Esophagus squamous epithelium (tissue), 5 donors: ENCODE measurements at places on chromosomes 2 and 18.

DNA sequence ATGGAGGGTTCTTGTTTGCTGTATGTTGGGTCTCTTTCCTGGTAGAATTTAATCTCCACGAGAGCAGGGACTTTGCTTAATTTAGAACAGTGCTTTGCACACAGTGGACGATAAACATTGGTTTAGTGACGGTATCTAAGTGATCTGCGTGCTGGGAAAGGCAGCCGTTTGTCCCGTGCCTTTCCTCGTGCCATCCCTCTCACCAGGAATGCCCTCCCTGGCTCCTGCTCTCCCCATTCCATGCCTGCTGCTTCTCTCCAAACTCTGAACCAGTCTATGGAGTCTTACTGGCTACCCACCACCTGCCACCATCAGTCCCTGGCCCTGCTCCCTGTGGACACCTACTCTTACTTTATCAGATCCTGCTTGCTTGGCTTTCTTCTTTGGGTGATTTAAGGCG is 27.3 kb upstream of the TNP1 start:
- DNase-seq: no peak

DNA sequence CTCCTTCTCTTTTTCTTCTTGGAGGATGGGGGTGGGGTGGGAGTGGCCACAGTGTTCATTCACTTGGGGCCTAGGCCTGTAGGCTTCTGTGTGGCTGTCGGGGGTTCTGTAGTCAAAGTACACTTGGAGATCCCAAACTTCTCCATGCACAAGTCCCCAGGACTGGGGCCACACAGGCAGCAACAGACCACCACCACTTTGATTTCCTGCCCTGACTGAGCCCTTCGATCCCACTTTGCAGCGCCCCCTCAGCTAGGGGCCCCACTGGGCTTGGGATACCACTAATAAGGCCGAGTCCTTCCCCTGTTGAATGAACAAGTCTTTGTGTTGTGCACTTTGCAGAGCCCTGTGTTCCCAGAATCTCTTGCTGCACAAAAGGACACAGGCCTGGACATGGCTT is 5.5 kb upstream of the TEX51 start:
- no peak for DNase-seq

GRCh38 chr2:117323331-117323730 is 491.2 kb upstream of the DDX18 start:
- DNase-seq: no peak

DNA sequence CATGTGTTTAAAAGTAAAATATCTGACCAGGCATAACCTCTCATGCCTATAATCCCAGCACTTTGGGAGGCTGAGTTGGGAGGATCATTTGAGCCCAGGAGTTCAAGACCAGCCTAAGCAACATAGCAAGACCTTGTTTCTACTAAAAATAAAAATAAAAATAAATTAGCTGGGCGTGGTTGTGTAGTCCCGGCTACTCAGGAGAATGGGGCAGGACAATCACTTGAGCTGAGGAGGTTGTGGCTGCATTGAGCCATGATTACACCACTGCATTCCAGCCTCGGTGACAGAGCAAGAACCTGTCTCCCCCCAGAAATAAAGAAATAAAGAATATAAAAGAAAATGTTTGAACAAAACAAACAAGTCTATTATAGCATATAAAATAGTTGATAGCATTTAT is 158.3 kb downstream of the ZBTB7C start:
- DNase-seq: no peak

DNA sequence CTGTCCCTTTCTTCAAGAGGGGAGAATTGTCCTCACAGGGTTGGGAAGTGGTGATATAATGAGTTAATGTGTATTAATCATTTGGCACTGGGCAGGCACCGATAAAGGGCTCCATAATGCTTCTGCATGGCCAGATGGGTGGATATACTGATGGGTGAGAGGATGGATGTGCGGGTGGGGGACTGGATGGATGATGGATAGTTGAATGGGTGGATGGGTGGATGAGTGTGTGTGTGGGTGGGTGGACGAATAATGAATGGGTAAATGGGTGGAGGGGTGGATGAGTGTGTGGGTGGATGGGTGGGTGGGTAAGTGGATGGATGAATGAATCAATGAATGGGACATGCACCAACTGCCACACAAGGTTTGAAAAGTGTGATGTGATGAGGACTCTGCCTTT is 127.2 kb downstream of the ACKR3 start:
- no peak for DNase-seq

- no peak for DNase-seq
Observed at GRCh38 chr2:149148194-149149006, 109.9 kb downstream of the LYPD6B start.

DNA sequence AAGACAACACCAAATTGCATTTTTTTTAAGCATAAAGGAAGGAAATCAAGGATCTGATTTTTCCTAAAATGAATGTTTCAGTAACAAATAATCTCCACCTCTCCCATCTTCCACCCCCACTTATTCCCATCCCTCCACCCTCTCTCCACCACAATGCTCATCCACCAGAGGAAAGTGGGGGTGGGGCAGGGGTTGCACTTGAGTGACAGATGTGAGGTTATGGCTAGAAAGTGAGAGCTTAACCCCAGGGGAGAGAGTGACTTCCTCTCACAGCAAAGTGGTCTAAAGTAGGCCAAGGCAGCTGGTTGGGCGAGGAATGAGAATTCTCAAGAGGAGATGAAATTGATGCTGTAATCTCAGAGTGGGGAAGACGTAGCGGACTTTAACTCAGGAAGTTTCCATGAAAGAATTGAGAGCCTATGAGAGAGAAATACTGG is 104.7 kb downstream of the HNRNPLL start:
- DNase-seq: no peak

DNA sequence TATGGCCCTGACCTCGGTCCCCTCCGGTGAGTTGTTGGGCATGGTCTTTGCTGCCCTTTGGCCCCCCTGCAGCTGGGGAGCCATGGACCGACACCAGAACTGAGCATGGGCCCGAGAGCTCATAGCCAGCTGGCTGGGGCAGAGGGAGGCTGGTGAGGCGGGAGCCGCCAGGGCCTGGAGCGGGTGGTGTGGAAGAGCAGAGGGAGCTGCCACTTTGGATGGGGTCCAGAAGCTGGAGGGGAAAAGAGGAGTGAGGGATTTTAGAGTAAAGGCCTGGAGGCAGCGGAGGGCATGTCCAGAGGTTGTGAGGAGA is 16.5 kb upstream of the CNNM3 start:
- DNase-seq: no peak

- DNase-seq: no peak
Observed at GRCh38 chr2:191610756-191611155, 67.2 kb upstream of the NABP1 start.

GRCh38 chr18:44897816-44898215 is 217.1 kb downstream of the SETBP1 start:
- DNase-seq: no peak

DNA sequence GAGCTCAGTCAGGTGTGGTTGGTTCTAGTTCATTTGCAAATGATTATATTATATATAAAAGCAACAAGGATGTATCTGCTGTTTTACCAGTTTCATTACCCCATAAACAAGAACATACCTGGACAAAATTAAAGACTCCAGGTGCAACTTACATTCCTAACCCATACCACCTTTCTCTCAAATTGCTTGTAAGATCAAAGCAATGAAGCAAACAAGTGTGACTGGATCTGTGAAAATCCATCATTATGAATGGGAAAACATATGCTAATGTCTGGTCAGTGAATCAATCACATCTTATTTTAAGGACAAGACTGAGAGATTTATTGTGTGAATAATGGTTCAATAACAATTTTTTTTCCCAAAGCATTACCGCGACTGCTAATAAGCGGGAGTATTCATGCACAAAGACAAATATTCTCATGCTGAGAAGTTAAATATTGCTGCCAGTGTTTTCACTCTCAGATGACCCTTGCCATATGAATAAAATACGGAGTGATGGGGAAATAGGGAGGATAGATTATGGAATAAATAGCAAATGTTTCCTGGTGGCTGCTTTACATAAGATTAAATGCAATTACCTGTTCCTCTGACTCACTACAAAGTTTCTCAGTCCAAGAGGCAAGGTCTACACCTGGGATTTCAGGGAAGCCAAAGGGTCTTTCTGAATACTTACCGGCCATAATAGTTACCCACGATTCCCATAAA is 59.3 kb downstream of the WDR75 start:
- no peak for DNase-seq

- DNase-seq: no peak
Observed at GRCh38 chr2:48530033-48530811, at the start of gene STON1. Gene STON1, plus strand, starts transcription at chr2:48530154. Its CDS starts 50,480 bp downstream, at chr2:48580634.

GRCh38 chr2:216160786-216161185 is 51.6 kb downstream of the XRCC5 start:
- DNase-seq: no peak

DNA sequence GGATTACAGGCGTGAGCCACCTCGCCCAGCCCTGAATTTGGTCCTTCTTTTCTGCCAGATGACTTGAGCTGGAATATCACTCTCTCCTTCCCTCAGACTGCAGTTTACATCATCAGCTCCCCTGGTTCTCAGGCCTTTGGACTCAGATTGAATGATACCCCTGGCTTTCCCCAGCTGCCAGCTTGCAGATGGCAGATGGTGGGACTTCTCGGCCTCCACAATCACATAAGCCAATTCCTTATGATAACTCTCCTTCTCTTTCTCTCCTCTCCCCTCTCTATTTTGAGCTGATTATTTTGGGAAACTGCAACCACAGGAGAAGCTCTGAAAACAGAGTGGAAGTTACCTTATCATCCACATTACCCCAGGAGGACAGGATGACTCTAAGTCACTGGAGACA is 33.4 kb upstream of the ATP8B1 start:
- DNase-seq: no peak

DNA sequence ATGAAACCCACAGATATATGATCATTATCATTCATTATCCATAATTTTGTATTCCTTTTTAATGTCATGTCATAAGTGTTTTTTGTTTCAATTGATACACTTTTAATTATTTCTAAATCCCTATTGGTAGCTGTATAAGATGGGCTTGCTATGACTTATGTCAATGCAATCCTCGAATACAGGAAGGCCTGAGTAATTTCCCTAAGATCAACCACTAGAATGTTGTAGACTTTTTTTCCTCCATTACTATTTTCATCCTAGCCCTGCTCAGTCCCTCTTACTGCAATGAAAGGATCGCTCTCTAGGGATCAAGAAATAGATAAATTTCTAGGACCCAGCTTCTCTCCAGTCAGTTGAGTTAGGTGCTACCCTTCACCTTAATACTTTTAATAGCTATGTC is 186.3 kb downstream of the KCNE4 start:
- no peak for DNase-seq

DNA sequence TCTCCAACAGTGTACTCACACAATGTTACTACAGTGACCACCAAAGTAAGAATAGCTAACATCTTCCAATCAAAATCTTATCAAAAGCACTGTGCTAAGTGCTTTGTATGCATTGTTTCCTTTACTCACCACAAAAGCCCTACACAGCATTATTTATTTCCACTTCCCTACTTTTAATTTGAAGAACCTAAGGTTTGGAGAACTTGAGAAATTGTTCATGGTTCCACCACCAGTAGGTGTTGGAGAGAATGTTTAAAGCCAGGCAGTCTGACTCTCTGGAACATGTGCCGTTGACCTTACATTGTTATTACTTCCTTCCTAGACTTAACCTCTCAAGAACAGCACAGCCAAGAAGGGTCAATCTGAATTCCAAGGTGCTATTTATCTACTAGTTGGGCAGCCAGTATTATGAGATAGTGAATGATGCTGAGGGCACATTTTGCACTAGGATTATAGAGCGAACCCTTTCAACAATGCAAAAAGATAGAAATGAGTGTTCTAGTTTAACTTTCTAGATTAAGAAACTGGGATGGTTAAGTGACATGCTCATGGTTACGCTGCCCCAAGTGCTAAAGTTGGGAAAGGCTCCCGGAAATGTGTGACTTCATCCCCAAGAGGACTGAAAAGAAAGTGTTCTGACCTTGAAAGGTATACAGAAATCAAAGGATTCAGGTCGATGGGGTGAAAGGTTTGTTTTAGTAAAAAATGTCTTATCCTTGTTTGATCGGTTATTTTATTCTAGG is 55.2 kb upstream of the FAM136A start:
- no peak for DNase-seq

DNA sequence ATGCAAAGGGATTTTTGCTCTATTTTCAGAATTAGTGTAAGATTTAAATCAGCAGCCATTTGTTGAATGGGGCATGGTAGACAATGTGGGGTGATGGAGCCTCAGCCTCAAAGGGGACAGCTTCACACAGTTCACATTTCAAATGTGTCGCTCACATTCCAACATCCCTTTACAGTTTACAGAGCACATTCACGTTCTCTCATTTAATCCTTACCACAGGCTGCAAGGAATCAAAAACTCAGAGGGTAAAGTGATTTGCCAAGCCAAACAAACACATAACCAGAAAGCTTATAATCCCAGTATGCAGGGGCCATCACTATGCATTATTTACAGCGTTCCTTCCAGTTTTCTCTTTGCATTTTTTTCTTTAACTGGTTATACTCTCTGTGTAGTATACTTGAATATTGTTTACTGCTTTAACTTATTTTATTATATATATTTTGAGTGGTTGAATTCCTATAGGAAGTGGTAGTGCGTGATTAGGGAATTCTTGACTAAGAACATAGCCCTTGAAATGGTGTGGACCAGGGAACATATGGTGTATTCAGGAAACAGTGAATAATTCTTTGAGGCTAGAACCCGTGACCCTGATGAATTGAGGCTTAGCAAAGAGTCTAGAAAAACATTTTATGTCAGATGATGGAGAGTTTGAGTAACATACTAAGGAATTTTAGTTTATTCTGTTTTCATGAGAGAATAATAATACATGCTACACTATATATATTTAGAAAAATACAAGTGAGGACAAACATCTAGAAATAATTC is 18.1 kb upstream of the TAF1B start:
- DNase-seq: no peak

- no peak for DNase-seq
Observed at GRCh38 chr2:206275312-206276055, 1.0 kb downstream of the ZDBF2 start.

- no peak for DNase-seq
Observed at GRCh38 chr2:188187726-188188125, 103.9 kb upstream of the GULP1 start.

GRCh38 chr2:24915796-24916195 is 4.2 kb downstream of the ADCY3 start:
- DNase-seq: no peak

- DNase-seq: no peak
Observed at GRCh38 chr2:143856978-143857377, 662.9 kb downstream of the ZEB2 start.

DNA sequence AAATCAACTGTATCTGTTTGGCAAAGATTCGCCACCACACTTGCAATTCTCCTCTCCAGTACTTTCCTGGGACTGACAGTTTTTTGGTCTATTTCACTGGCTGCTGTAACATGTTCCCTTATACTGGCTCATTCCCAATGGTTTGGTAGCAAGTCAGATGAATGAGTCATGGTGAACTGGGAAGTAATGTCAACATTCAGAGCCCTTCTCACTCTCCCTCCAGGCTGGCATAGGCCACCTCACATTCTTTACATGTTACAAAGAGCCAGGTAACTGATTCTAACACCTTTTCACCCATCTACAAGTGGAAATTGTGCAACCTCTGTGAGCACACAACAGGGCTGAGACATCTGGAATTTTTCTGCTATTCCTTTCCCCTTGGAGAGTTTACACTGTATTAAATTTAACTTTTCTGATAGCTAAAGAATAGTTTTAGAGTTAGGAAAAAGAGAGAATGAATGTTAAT is 111.3 kb upstream of the TLK1 start:
- no peak for DNase-seq

GRCh38 chr2:219902891-219903552 is 275.6 kb downstream of the SLC4A3 start:
- no peak for DNase-seq
